Spinal cord (tissue), 10 donors: ENCODE measurements at places on chromosomes 1 and 21. TPM values are rescaled to one million over a fixed set of nuclear protein-coding genes. Genes with fewer than 3 reads are reported as not detected.

The LCE1F gene
- not detected for total RNA-seq

The HEYL gene
- 6.4 TPM for total RNA-seq

The HMCN1 gene
- 16.5 TPM for total RNA-seq

The LAX1 gene
- total RNA-seq = 0.11 TPM

DNA sequence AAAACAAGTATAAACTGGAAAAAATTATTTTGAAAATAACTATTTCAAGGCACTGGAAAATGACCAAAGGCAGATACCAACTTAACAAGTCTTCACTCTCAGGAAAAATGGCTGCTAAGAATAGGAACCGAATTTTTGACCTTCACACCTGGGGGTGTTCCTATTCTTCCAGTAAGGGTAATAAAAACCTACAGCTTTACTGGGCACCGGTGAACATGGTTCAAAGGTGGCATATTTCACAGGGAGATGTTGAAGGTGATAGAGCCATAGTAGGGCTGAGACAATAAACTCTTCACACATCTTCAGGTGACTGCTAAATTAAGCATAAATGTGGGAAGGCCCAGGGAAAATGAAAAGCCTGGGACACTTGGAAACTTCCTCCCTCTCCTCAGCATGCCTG is 65.4 kb upstream of the IFFO2 start:
- DNase-seq = no peak

DNA sequence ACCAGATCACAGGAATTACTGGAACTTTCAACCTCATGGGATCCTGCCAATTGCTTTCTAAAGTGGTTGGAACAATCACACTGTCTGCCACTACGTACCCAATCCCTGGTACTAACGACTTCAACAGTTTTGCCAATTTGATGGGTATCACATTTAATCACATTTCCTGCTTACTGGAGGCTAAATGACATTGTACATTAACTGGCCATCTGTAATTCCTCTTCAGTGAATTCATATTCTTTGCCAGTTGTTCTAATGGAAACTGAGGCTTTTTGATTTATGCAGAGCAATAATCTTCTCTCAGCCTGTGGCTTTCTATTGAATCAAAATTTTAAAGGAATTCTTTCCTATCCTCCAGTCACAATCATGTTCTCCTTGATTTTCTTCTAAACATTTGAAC is 38.2 kb downstream of the LGALS8 start:
- DNase-seq = no peak

DNA sequence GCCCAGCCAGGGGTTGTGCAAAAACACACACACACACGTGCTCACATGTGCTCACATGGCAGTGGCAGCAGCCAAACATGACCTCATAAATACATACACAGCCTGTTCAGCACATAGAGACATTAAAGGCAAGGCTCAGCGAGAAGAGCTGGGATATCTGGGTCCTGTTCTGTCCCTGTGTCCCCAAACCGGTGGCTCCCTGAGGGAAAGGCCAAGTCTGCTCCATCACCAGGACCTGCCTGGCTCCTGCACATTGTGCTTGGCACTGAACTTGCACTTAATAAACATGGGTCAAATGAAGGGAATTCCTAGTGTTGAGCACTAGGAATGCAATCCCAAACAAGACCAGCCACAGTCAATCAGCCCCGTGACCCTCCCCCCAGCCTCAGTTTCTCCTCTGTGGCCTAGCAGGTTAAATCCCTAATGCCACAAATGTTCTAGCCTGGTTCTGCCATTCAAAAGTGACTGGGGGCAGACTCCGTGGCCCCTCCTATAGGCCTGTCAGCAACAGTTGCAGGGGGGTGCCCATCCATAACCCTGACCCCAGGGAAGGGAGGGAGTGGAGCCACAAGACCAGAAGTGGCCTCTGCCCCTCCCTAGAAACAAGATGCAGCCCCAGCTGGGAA is 160.9 kb upstream of the VAMP3 start:
- no peak for DNase-seq

DNA sequence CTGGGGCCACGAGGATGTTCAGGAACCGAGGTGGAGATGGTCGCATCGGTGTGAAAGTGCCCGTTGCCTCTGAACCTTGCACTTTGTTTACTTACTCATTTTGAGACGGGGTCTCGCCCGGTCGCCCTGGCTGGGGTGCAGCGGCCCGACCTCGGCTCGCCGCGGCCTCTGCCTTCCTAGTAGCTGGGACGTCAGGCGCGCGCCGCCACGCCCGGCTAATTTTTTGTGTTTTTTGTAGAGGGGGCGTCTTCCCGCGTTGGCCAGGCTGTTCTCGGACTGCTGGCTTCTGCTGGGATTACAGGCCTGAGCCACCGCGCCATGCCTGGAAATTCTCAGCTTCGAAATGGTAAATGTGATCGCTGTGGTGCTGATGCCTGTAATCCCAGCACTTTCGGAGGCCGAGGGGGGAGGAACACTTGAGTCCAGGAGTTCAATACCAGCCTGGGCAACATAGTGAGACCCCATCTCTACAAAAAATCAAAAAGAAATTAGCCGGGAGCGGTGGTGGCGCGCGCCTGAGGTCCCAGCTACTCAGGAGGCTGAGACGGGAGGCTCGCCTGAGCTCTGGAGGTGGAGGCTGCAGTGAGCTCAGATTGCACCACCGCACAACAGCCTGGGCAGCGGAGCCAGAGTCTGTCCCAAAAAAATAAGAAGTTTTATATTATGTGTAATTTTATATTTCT is 684 bp upstream of the MRPL20 start:
- no peak for DNase-seq

DNA sequence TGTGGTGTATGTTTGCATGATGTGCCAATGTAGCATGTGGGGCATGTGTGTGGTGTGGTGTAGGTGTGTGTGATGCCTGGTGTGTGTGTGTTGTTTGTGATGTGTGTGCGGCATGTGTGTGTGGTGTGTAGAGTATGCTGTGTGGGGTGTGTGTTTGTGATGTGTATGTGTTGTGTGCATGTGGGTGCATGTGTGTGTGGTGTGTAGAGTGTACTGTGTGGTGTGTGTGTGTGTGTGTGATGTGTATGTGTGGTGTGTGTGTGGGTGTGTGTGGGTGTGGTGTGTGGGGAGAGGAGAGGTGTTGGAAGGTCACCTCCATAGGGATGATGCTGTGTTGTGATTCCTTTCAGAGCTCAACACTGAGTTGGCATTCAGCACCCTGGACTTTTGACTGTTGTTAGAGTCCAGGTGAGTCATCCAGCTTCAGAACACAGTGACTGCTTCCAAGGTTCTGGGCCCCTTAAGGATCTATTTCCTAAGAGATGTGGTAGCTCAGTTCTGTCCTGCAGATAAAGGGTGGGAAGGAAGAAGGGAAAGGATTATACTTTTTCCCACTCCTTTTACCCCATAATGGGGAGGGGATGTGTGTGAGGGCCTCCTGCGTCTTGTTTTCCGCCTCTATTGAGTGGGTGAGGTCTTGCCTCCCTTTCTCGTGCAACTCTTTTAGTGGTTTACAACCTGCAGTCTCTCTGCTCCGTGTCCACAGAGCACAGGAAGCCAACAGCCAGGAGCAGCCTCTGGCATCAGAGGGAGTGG is 47.6 kb downstream of the RHOU start:
- DNase-seq = no peak

GRCh38 chr1:106502659-106503058 is 553.8 kb upstream of the PRMT6 start:
- no peak for DNase-seq

GRCh38 chr1:197692965-197693364 is 82.3 kb downstream of the DENND1B start:
- DNase-seq = no peak

DNA sequence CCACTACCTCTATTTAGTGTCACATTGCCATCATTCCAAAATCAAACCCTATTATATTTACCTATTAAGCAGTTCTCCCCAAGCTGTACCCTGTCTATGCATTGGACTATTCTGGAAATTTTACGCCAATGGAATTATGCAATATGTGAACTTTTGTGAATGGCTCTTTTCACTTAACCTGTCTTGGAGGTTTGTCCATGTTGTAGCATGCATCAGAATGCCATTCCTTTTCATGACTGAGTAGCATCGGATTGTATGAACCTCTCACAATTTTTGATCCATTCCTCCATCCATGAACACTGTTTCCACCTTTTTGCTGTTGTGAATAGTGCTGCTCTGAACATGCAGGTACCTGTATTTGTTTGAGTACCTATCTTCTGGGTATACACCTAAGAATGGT is 33.7 kb downstream of the FAM163A start:
- DNase-seq = no peak

GRCh38 chr1:54153535-54154439 is 987 bp upstream of the CDCP2 start:
- peak; percentile 70 for DNase-seq

DNA sequence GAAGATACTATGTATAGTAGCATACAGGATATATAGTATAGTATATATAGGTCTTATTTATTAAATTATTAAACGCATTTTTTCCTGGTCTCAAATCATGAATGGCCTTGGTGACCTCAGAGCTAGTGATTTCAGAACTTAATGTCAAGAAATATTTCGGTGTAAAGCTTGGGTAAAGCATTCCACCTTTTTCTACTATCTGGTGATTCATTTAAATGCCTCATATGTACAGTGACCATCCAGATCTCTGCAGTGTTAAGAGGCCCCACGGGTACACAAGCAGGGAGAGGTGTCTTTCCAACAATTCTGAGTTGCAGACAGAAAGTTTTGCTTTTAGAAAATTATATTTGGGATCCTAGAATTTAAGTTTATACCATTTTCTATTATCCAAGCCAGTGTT is 626.5 kb downstream of the PTPRC start:
- no peak for DNase-seq

DNA sequence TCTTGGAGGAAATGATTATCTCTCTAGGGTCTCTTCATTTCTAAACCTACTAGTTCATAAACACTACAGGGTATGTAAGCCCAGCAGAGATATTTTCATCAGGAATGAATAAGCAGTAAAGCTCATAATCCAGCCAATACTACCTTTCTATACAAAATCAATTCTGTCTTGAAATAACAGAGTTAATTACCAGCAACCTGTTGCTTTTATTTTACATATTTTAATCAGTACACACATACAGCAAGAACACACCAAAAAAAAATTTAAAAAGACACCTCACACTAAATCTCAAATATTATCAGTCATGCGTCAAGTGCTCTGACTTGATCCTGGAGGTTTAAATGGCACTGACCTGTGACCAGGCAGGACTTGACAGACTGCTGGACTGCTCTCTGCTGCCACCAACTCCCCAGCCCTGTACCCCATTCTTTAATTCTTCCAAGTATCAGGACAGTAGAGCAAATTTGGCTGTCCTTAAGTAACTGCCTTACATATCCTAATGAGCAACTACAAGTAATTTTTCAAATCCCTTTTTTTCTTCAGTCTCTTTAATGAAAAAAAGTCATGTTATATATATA is 98.5 kb downstream of the CDC42BPA start:
- no peak for DNase-seq

DNA sequence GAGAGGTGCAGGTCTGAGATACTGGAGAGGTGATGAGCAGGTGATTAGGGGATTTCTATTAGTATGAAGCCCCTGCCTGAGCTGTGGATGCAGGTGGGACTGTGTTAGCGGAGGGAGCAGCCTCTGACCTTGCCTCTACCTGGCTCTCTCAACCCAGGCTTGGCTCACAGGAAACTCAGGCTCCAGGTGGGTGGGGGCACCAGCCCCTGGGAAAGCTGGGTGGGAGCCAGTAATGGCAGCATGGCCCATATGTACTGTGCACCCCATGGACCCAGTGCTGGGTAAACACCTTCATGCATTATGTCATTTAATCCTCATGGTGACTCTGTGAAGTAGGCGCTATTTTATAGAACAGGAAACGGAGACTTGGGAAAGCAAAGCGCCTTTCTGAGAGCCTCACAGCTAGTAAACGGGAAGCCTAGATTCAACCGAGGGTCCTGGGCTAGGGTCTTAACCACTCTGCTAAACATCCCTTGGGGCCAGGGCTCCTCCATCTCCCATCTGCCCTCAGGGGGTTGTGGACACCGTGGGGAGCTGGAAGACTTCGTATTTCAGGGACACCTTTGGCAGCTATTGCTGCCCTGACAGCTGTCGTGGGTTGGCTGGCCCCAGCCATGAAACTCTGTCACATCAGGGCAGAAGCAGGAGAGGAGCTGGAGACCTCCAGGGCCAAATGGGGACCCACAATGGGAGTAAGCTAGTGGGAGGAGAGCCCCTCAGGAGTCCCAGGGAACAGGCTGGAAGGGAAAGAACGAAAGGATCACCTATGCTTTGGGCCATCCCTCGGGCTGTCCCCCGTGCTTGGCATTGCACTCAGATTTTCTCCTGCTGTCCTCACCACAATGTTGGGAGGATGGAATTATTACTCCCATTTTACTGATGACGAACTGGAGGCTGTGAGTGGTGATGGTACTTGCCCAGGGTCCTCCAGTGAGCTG is 59.6 kb upstream of the CSF3R start:
- no peak for DNase-seq

DNA sequence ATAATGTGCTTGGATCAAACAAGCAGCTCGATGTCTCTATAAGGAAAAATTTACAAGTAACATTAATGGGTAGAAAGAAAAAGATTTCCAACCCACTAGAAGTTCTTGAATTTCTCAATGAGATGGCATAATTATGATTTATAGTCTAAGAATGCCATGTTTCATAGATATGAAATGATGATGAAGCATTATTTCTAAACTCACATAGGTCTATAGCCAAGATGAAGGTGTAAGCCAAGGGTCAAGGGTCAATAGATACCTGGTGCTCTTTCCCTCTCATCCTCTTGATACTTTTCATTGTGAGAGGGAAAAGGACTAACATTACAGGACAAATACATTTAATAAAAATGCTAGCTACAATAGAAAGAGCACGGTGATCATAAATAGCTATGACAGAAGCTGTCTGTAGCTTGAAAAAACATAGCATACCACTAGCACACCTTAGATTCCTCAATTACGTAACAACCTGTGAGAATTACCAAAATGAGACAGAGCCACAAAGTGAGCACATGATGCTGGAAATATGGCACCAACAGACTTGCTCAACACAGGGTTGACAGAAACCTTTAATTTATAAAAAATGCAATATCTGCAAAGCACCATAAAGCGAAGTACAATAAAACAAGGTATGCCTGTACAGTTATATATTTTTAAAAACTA is 26.3 kb upstream of the F13B start:
- DNase-seq = no peak

DNA sequence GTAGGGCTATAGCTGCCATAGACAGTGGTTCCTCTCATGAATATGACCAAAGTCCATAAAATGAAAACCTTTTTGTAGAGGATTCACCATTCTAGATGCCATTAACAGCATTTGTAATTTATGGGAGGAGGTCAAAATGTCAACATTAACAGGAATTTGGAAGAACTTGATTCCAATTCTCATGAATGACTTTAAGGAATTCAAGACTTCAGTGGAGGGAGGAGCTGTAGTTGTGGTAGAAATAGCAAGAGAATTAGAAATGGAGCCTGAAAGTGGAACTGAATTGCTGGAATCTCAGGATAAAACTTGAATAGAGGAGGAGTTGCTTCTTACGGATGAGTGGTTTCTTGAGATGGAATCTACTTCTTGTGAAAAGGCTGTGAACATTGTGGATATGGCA is 65.4 kb upstream of the ESRRG start:
- DNase-seq = no peak
